ENCODE measurements at places on chromosomes 2 and 18.

GRCh38 chr2:46657042-46657504 is 177.7 kb downstream of the TMEM247 start:
- DNase-seq: peak; percentile 58

DNA sequence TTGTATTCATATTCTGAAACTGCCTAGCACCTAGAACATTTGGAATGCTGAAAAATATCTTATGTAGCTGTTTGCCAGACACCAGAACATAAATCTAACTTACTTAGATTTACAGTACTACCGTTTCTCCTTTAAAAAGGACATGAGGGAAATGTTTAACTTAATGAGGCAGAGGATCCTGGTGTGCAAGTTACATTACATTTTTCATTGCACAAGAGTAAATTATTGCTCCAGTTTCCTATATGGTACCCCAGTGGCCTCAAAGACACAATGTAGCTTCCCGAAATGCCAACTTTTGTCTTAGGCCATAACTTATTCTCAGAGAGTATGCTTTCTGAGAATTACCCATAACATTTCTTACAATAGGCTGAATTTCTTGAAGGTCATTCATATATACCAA is 105.5 kb upstream of the DTNA start:
- no peak for DNase-seq

GRCh38 chr2:179250848-179251504 is 13.7 kb downstream of the SESTD1 start:
- DNase-seq: no peak

DNA sequence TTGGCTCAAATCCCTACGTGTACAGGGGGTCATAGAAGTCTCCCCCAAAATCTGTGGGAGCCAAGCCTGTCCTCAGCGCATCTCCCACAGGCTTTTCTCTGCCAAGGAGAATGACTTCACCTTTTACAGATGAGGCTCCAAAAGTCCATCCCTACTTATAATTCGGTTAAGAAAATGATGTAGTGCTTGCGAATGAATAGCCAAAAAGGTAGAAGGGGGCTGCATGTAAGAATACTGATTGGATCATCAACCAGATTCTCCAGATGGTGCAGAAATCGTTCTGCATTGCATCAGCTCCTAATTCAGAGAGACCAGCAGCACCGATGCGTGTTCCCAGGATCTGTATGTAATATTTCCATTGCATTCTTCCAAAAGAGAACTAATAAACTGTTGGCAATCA is 91.9 kb downstream of the EPHA4 start:
- no peak for DNase-seq

DNA sequence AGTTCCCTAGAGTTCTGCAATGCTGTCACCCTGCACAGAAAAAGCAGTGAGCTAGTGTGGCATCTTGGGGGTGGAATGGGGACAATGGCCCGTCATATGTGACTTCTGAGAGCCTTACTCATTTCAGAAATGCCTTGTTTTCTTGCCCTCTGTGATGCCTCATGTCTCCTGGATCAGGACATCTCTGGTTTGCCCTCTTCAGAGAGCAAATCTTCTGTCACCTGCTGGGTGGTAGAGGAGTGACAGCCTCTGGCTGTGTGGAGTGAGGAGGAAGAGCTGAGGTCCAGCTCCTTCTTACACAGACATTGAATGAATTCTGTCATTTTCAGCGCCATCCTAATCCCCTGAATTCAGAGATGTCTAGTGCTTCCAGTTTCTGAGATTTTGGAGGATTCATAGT is 55.6 kb upstream of the PHLPP1 start:
- DNase-seq: peak; percentile 20

DNA sequence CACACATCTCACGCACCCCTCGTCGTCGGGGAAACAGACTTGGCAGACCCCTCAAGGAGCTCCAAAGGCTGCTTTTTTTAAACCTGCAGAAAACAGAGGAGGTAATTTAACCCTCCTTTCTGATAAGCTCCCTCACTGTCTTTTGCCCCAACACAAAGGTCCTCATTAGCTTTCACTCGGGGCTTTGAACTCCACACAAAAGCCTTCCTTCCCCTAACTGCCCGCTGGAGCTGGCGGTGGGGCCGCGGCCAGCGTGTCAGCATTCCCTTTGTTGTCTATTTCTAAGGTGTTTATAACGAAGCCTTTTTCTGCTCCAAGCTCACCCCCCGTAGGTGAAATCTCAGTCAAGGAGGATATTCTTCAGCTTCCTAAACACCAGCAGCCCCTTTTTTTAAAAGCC is 43.5 kb upstream of the ID2 start:
- DNase-seq: peak; percentile 67

GRCh38 chr2:16244966-16245320 is 304.6 kb downstream of the MYCN start:
- DNase-seq: no peak

DNA sequence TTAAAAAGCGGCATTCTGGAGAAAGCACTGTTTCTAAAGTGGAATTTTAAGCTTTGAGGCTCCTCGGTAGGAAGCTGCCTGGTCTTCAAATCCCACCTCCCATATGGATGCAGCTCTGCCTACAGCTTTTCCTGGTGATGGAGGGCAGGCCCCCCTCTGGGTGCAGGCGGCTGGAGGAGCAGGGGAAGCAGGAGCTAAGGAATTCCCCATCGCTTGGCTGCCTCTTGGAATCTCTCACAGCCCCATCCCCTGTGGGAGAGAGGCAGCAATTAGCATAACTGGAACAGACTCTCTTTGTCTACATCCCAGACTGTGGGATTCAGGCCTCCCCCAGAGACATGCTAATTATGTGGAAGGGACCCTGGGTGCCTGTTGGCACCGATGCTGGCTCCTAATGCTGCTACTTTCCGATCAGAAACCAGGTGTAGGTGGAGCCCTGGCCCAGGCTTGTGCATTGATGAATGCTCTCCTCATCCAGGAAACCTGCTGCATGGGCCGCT is 51.3 kb downstream of the LIPG start:
- peak; percentile 96 for DNase-seq

GRCh38 chr2:32478889-32479620 is 122.2 kb downstream of the BIRC6 start:
- DNase-seq: no peak

- DNase-seq: peak; percentile 51
Observed at GRCh38 chr18:47986620-47987387, 56.3 kb upstream of the SMAD2 start.

DNA sequence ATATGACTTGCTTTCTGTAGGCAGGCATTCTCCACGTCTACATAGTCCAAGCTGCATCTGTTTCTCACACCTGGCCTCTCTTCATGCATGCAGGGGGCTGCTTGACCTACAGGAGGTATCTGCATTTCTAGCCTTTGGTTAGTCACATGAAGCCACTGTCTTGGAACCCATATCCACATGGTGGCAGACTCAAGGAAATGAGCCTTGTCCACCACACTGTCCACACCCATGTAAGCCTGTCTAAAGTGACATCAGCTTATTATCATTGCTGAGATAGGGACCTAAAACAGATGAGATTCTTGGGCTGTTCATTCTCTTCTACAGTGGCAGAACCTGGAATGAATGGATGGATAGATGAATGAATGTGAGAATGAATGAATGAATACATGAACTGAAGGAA is 160.4 kb downstream of the DOCK10 start:
- no peak for DNase-seq

GRCh38 chr2:60174146-60174545 is 379.3 kb downstream of the BCL11A start:
- DNase-seq: no peak

DNA sequence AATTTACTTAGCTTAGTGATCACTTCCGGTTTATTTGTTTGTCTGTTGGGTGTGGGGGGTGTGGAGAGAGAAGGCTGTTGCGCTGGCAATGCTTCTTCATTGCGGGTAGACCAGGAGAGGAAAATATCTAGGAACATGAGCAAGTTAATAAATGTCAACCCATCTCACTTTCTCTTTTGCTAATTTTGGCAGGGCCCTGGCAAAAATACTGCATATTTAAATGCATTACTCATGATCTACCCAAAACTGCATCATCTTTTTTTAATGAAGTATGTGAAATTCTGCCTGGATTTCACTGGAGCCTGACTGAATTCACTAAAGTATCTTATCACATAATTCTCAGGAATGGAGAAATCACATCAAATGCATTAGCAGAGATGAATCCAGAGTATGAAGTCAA is 1131.0 kb upstream of the NXPH2 start:
- DNase-seq: no peak

DNA sequence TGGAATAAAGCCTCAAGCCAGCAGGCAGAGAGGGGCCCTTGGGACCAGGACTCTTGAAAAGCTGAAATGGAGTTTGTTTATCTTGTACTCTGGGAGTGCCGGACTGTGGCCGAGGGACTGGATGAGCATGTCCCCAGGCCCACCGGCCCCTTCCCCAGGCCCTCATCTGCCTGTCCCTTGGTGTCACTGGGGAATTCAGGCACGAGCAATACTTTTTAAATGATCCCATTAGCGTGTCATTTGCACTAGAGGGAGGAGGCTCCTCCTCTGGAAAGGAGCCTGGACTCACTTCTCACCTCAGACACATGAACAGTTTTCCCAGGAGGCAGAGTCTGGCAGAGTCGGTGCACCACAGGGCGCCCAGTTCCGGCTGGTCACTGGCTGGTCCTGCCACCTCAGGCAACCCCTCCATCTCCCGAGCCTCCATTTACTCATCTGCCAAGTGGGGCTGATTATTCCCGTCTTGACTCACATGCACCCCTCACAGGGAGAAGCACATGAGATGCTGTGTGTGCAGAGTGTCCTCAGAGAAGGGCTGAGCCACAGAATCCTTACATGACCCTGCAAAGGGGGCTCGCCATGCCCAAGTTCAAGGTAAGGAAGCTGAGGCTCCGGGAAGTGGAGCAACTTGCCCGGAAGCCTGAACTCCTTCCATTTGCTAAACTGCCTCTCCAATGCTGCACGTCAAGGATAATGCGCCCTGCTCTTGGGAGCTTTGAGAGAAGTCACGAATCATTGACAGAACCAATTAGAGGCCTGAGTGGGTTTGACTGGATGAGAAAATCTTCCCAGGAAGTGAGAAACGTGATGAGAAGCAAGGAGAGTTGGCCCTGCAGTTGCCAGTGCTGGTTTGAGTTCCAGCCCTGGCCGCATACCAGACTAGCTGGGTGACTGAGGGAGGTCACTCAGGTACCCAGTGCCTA is 26.7 kb downstream of the CIB4 start:
- DNase-seq: no peak

- no peak for DNase-seq
Observed at GRCh38 chr2:86350751-86351150, 13.3 kb upstream of the REEP1 start.

GRCh38 chr2:96913398-96914202 is 43.7 kb upstream of the SEMA4C start:
- DNase-seq: no peak

- no peak for DNase-seq
Observed at GRCh38 chr2:161436411-161436810, 20.3 kb downstream of the TBR1 start.

DNA sequence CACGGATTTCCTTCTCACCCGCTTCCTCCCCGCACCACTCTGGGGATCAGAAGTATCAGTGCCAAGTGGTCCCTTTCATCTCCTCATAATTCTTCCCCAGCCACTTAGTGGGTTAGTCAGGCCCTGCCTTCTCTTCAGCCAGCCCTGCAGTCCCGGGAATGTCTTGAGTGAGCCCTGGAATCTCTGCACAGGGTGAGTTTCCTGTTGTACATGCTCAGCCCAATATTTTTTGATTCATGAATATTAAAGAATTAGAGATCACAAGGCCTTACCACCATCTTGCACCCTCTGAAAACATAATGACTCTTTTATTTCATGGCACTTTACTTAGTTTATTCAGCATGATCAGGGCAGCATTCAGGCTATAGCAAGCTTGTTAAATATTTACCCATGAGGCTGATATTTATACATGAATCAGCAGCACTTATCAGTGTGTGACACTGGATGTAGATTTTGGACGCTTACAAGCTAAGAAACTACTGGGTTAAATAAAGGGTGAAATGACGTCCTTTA is 159.4 kb upstream of the FOSL2 start:
- DNase-seq: peak; percentile 8

DNA sequence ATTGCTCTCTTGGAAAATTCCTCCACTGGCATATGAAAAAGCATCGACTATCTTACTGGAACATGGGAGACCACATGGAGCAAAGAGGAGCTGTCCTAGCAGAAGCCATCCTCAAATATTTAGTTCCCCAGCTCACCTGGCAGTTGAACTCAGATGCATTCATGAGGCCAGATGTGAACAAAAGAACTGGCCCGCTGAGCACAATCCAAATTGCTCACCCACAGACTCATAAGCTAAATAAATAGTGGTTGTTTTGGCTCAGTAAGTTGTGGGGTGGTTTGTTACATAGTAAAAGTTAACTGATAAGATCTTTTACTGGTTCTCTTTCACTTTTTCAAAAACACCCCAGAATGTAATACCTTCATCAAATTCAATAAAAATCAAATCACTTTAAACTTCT is 108.6 kb upstream of the CWC22 start:
- DNase-seq: peak; percentile 17

GRCh38 chr2:10658041-10658913 is 31.5 kb downstream of the NOL10 start:
- no peak for DNase-seq

DNA sequence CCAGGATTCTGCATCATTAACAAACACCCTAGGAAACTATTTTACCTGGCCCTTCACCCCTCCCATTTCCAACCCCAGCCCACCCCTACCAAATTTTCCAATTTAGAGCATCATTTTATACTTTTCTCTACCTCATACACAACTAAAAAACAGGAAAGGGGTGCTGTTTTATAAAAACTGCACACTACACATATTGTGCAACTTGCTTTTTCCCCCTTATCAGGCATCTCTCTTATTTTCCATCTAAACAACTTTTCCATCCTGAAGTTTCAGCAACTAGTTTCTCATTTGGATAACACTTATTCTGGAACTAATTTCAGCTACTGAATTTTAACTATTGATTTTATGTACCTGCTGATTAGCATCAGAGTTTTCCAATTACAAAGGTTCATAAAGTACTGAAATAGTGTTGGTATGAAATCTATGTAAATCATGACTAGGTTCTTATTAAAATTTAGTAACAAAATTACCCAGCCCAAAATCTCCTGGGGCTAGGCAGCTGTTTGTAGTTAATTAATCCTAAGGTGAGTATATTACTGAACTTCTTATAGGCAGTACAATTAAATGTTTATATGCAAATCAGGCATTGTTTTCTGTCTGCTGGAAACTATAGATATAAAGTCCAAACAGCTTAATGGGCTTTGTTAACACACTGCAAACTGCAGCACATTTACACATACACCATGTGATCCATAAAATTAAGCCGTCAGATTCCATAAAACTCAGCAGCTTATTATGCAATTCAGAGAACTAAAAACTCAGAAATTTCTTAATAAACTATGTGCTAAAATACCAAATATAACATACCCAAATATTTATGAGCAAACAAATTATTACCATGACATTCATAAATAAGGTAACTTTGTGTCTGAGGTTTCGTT is 7.9 kb downstream of the SF3B1 start:
- no peak for DNase-seq

DNA sequence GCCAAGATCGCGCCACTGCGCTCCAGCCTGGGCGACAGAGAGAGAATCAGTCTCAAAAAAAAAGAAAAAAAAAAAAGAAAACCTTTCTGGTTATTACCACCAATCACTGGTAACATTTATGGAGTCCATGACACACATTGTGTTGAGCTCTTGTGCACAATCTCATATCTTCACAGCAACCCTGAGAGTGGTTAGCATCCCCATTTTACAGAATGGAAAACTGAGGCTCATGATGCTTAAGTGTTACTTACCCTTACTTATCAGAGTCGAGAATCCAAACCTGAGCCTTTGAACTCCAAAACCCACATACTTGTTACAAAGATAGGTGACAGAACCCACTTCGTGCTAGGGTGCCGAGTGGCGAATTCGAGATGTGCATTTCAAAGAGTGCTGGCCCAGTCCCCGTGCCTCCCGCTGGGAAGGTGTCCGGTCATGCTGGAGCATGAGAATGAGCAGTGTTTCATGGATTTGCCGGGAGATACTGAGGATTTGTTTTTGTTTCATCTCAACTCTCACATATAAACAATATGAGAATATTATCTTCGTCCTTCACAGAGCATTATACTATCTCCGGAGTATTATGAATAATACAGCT is 50.9 kb downstream of the CYP27C1 start:
- DNase-seq: no peak
